ENCODE measurements at places on chromosomes 16 and 17.
A peak's percentile ranks its signal among the peaks of the same experiment; 100 is the strongest.

GRCh38 chr17:11980813-11981212 is 16.5 kb downstream of the ZNF18 start:
- DNase-seq, result no peak

- no peak for DNase-seq
Observed at GRCh38 chr16:70302745-70303144, 3.8 kb downstream of the DDX19B start.

- DNase-seq, result no peak
Observed at GRCh38 chr17:50613007-50613992, 21.4 kb upstream of the ABCC3 start.

GRCh38 chr16:11252482-11252931 is 3.5 kb downstream of the SOCS1 start:
- DNase-seq, result no peak

- no peak for DNase-seq
Observed at GRCh38 chr17:74530831-74531150, 484 bp downstream of the CD300LB start.

DNA sequence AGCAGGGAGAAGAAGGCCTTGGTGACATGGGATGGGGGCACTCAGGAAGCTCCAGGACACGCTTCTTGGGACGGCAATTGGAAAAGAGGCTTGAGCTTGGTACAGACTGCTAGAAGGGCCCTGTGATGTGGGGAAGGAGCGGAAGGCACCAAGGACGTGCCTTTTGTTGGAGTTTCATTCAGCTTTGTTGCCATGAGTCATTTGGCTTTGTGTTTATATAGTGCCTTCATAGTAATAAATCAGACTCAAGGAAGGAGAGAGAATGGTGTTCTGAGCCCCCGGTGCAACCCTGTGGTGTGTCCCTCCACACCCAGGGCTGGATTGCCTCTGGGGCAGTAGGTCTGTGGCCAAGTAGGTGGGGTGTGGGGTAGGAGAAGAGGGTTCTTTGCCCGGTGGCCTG is 7.4 kb upstream of the TBX4 start:
- no peak for DNase-seq

DNA sequence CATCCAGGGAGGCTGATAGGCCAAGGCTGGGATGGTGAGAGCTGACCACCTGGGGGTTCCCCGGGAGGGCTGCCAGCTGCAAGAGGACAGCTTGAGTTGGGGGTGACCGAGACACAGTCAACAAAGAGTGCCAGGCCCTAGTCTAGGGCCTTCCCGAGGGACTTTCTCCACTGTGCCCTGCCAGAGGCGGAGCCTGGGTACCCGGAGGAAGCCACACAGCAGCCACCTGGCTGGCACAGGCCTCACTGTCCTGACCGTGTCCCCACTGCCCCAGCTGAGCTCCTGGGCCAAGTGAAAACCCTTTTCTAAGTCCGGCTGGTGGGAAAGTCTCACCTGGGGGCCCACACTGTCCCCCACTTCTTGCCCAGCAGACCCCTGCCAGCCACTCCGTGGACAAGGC is 71.9 kb upstream of the GSE1 start:
- no peak for DNase-seq

DNA sequence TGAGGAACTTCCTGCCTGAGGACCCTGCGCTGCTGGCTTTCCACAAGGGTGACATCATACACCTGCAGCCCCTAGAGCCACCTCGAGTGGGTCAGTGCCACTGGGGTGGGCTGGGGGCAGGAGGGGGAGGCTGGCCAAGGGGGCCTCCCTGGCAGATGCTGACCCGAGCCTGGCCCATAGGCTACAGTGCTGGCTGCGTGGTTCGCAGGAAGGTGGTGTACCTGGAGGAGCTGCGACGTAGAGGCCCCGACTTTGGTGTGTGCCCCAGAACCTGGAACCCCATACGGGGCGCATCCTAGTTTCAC is 26.7 kb upstream of the ALKBH5 start:
- DNase-seq, result no peak

DNA sequence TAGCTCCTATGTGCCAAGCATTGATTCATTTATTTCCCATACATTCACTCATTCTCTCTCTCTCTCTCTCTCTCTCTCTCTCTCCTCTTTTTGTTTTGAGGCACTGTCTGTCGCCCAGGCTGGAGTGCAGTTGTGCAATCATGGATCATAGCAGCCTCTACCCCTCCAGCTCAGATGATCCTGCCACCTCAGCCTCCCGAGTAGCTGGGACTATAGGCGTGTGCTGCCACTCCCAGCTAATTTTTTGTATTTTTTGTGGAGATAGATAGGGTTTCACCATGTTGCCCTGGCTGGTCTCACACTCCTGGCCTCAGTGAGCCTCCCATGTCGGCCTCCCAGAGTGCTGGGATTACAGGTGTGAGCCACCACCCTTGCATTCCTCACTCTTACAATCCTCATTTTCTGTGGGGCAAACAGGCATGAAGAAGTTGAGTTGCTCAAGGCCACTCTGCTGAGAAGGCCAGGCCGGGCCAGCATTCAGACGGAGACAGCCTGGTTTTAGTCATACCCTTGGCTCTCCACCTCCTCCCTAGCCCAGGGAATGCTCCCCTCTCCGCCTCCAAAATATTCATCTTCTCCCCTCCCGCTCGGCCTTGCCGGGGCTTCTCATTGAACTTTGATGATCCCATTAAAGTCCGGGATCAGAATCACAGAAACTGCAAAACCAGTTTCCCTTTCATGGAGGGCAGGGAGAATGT is 765 bp upstream of the PRM2 start:
- no peak for DNase-seq

GRCh38 chr17:80991645-80992076 is at the start of gene CHMP6:
Gene CHMP6 (plus strand): TSS chr17:80991841. CDS start chr17:80991919, 78 bp downstream.
- DNase-seq, result no peak

- peak; percentile 62 for DNase-seq
Observed at GRCh38 chr17:1110862-1111598, 68.8 kb downstream of the ABR start.

- no peak for DNase-seq
Observed at GRCh38 chr17:17236295-17237025, 508 bp downstream of the FLCN start.

- no peak for DNase-seq
Observed at GRCh38 chr17:63984236-63984635, 11.5 kb upstream of the SCN4A start.

DNA sequence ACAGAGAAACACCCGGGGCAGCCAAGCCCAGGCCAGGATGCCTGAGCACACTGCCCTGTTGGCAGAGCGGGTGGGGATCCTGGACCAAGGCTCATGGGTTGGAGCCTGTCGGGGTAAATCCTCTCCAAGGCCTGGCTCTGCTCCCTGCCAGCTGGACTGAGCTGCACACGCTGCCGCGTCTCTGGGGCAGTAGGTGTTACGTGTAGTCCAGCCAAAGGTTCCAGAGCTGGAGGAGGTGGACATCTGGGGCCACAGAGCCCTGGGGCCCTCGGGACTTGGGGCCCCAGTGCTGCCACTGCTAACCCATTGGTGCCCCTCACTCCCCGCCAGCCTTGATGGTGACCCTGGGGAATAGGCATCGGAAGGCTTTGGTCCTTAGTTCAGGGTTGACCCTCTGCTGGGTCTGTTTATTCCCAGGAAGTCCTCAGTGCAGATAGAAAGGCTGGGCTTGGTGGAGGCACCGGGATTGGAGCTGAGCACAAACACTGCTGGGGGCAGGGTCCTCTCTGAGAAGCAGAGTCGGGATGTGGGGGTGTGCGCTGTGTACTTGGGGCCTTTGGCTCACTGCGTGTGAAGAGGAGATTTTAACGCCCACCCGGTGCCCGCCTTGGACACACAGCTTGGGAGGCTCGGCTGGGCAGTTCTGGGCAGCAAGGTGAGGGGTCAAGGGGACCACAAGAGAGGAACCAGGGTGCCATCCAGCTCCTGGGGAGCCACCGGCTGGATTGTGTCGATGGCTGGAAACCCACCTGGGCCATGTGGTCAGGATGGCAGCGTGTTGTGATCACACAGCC is 16.3 kb upstream of the CBX4 start:
- DNase-seq, result no peak

- no peak for DNase-seq
Observed at GRCh38 chr17:11300738-11301137, 59.7 kb downstream of the SHISA6 start.

GRCh38 chr16:20859699-20860098 is 40.5 kb downstream of the DCUN1D3 start:
- no peak for DNase-seq

DNA sequence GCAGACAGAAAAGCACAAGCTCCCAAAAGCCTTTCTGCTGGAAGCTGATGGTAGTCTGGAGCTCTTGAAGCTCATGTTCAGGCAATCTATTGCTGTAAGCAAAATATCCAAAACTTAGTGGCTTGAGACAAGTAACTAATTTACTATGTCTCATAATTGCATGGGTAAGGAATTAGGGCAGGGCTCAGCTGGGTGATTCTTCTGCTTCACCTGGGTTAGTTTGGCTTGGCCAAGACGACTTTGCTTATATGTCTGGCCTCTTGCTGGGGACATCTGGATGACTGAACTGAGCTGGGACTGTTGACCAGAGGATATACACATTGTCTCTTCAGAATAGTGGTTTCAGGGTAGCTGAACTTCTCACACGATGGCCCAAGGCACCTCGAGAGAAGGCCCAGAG is 96.8 kb upstream of the WSCD1 start:
- no peak for DNase-seq

DNA sequence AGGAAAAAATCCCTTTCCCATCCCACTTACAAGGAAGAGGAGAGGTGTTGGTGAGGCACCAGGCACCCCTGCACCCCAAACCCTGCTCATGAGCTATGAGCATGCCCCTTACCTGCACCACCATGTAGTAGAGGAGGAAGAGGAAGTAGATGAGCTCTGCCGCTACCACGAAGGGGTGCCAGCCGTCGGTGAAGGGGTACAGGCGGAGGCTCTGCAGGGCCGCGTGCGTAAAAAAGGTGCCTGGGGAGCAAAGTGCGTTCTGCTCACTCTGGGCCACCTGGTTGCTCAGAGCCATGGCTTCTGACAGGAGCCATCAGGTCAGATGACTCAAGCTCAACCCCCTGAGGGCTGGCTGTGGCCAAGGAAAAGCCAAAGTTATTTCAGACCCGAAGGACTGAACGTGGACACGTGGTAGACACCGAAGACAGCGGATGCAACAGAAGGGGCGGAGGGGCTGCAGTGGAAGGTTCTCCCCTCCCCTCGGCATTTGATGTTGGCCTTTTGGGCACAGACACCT is 25.3 kb upstream of the GCSH start:
- DNase-seq, result no peak

DNA sequence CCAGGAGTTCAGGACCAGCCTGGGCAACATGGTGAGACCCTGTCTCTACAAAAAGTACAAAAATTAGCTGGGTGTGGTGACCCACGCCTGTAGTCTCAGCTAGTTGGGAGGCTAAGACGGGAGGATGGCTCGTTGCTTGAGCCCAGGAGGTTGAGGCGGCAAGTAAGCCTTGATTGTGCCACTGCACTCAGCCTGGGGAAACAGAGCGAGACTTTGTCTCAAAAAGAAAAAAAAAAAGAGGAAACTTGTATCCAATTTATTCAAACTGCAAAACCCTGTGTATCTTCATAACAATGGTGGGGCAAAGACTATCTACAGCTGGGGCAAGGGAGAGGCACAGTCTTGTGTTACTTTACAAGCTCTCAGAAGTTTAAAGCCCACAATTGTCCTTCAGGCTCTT is 21.5 kb downstream of the GRB7 start:
- no peak for DNase-seq

- DNase-seq, result no peak
Observed at GRCh38 chr16:80619824-80620223, 79.0 kb downstream of the DYNLRB2 start.

GRCh38 chr16:20385844-20386832 is 18.4 kb downstream of the PDILT start:
- no peak for DNase-seq

GRCh38 chr16:9334103-9334502 is 242.7 kb downstream of the HAPSTR1 start:
- no peak for DNase-seq

GRCh38 chr17:35870906-35871819 is 2.5 kb upstream of the HEATR9 start:
- no peak for DNase-seq

DNA sequence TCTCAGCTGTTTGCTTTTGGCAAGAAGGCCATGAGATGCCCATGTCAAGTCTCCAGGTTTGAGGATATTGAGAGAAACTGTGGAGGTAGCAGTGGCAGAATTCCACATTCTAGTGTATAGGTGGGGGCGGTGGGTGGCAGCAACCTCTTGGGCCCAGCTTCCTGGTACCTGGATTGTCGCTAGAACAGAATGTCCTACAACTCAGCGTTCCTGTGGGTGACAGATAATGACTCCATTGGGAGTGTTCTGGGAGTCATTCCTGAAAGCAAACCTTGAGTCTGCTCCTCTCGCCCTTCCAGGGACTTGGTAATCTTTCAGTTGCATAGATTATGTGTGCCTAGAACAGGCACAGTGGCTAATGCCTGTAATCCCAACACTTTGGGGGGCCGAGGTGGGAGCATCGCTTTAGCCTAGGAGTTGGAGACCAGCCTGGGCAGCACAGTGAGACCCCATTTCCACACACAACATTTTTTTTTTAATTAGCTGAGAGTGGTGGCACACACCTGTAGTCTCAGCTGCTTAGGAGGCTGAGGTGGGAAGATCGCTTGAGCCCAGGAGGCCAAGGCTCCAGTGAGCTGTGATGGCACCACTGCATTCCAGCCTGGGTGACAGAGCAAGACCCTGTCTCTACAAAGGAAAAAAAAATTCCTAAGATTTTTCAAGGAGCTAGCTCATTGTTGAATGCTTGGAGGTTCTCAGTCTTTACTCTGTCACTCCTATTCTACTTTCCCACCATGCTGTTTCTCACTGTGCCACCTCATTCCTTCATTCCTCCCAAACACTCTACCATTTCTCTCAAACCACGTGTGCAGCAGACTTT is 37.9 kb upstream of the METTL16 start:
- no peak for DNase-seq

DNA sequence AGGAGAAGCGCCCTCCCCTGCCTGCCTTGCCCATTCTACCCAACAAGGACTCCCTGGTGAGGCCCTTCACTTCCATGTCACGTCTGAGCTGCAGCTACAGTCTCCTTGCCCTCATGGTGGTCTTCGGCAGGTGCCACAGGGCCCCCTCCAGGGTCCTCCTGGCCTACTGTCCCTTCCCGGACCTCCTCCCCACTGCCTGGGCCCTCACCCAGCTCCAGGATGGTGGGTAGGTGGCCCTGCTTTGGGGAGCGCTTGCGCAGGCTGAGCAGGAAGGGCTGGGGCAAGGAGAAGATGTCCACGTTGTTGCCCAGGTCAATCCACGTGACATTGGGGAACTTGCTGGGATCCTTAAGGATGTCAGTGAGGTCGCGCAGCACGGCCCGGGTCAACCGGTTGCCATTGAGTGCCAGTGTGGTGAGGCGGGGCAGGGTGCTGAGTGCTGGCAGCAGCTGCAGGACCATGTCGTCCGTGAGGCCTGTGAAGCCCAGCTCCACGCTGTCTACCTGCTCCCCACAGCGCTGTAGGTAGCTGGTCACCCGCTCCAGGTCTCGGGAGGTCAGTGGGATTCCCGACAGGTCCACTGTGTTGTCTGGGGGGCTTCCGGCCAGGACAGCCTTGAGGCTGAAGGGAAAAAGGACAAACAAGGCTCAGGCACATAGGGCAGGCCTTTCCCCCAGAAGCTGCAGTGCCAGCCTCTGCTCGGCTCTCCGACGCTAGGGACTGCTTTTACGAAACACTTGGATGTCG is 28.3 kb downstream of the TRPV2 start:
- DNase-seq, result no peak

- DNase-seq, result no peak
Observed at GRCh38 chr17:67613961-67614360, 103.8 kb upstream of the NOL11 start.

All from skeletal muscle cell (primary cell).